Fibroblast of skin of scalp (primary cell): ENCODE measurements at places on chromosomes 1 and 21.

DNA sequence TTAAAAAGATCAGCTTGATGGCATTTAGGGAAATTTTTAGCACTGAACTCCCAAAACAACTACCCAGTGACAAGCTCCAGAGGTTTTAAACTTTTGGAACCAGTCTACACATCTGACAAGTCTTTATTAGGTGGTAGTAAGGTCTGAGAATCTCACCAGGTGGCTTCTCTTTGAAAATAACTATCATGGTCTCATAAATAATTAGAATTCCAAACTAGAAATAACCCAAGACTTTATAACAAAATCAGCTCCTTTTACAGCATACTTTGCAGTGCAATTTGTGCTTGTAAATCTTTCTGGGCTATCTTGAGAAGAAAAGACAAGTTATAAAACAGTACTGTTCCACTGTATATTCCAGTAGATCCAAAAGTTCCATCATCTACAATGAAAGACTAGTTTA lies 108.7 kb downstream of the LTN1 start:
- no peak for DNase-seq

GRCh38 chr1:248805876-248806275 lies 19.8 kb downstream of the SH3BP5L start:
- no peak for DNase-seq

- no peak for DNase-seq
Measured at GRCh38 chr1:81071969-81072753, 728.6 kb upstream of the ADGRL2 start.

DNA sequence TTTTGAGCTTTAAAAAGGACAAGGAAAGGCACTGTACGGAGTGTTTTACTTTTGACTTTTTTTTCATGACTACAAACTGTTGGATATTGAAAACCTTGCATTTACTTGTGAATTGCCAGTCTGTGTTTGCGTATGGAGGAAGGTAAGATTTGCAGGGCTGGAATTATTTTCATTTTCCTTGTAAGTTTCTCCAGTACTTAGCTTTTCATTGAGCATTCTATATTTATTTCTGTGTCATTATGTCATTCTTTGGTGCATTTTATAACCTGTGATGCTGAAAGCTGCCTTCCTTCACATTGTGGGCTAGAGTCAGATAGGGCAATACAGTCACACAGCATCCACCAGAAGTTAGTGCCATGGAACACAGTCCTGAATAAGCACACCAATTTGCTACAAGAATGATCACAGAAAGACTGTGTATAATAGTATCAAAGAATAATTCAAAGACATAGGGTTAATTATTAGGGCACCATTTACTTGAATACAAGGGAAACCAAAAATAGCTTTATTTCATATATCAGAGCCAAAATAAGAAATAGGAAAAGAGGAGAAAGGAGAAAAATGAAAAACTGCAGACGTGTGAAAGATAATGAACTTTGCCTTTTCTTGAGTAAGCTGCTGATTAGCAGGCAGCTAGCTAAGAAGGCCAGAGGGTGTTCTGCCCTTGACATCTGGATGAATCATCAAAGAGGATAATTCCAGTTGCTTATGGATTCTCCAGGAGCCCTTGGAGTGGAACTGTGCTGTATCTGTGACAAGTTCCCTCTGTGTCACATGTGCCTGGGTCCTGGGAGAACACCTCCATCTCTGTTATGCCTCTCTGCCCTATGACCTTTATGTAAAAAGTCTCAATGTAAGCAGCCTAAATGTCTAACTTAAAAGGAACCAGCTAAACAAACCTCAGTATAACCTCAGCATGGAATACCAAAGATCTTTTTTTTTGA lies 8.0 kb upstream of the FAM20B start:
- peak; percentile 32 for DNase-seq

GRCh38 chr1:85349224-85349623 lies 72.8 kb upstream of the BCL10 start:
- no peak for DNase-seq

DNA sequence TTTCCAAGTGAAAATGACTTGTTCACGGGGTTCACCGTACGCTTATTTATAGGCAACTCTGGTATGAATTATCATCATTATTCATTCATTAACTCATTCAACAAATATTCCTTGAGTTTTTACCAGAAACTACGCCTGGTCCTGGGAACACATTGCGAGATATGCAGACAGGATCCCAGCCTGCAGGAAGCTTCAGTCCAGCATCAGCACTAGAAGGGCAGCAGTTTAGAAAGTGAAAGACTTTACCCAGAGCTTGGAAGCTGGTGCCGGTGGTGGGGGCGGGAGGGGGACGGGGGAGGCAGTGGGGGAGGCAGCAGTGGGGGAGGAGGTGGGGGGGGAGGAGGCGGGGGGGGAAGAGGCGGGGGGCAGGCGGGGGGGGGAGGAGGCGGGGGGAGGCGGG lies 55.9 kb downstream of the SETD4 start:
- peak; percentile 40 for DNase-seq

- no peak for DNase-seq
Measured at GRCh38 chr1:115306146-115306545, 31.9 kb downstream of the NGF start.

- no peak for DNase-seq
Measured at GRCh38 chr1:85259912-85260274, 431 bp upstream of the C1orf52 start.

- DNase-seq, result no peak
Measured at GRCh38 chr1:57276918-57277317, 146.9 kb downstream of the DAB1 start.

- DNase-seq, result no peak
Measured at GRCh38 chr1:51422367-51423072, 92.2 kb upstream of the TTC39A start.

GRCh38 chr1:58823481-58824010 lies 39.7 kb upstream of the JUN start:
- DNase-seq, result peak; percentile 69

DNA sequence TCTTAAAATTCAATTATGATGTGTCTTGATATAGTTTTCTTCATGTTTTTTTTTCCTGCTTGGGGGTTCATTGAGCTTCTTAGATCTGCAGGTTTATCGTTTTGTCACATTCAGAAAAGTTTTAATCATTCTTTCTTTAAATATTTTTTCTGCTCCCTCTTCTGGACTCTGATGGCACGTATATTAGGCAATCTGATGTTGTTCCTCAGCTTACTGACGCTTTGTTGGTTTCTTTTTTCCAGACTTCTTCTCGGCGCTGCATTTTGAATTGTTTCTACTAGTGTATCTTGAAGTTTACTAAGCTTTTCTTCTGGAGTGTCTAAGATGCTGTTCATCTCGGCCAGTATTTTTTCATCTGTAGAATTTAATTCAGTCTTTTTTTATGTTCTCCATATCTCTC lies 44.8 kb upstream of the FMOD start:
- no peak for DNase-seq

DNA sequence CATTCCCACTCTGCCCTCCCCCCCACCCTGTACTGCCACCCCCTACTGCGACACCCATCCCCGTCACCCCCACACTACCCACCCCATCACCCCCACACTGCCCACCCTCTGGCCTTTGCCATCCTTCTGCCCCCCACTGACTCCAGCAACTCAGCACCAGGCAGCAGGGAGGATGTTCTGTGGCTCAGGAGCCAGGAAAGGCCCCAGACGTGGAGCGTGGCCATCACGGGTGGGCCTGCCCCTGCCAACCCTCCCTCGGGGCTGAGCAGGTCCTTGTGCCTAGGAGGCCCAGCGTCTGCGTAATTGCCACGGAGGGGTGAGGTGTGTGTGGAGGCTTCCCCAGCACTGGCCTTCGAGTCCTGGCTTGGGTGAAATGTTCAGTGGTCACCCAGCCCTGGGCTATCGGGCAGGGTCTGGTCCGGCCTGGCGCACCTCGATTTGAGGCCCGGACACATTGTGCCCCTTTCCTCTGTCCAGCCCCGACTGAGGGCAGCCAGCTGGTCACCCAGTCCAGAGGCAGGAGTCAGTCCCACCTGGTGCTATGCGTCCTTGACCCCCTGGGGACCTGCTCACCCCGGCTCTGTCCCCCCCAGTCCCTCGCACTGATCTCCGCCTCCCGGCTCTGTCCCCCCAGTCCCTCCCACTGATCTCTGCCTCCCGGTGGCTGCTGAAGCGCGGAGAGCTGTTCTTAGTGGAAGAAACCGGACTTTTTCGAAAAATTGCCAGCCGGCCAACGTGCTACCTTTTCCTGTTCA lies 23.0 kb downstream of the ARHGEF16 start:
- DNase-seq, result no peak

- DNase-seq, result no peak
Measured at GRCh38 chr1:10033359-10033845, 644 bp downstream of the UBE4B start.

DNA sequence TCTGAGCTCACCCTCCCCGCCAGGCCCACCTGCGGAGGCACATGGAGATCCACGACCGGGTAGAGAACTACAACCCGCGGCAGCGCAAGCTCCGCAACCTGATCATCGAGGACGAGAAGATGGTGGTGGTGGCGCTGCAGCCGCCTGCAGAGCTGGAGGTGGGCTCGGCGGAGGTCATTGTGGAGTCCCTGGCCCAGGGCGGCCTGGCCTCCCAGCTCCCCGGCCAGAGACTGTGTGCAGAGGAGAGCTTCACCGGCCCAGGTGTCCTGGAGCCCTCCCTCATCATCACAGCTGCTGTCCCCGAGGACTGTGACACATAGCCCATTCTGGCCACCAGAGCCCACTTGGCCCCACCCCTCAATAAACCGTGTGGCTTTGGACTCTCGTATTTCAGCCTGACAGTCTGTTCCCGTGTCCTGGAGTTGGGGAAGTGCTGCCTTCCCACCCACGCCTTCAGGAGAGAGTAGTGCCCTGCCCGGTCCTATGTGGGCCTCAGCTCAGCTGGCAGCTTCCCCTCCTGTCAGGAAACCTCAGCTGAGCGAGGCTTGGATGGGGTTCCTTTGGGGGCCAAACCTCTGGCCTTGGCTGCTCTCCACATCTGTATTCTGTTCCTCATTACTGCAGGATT lies 9.2 kb downstream of the ZBTB48 start:
- no peak for DNase-seq

DNA sequence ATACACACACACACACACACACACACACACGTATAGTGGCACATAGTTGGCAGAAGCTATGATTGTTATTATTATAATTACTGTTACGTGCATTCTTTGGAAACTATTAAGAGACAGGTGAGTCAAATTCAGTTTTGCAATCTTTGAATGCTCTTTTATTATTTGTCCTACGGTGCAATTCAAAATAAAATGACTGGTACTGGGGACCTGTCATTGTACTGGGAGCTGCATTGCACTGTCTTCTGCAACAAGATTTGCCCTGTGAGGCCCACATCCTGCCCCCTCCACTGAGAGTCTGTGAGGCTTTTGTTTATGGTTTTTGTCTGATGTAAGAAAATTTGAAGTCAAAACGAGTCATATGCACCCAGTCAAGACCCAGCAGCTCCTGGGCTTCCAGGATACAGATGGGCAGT lies 1.9 kb downstream of the LY9 start:
- no peak for DNase-seq

GRCh38 chr1:206924592-206925105 lies 2.9 kb upstream of the FCMR start:
- no peak for DNase-seq
